CD4-positive, alpha-beta T cell treated with Interleukin-6 at 100 ng/mL for 8 hours (primary cell): ENCODE measurements at places on chromosomes 16 and 17.

- DNase-seq, result no peak
Measured at GRCh38 chr16:3766177-3766576, 48.9 kb upstream of the TRAP1 start.

GRCh38 chr16:85195900-85196772 lies 83.9 kb upstream of the CIBAR2 start:
- DNase-seq, result no peak

DNA sequence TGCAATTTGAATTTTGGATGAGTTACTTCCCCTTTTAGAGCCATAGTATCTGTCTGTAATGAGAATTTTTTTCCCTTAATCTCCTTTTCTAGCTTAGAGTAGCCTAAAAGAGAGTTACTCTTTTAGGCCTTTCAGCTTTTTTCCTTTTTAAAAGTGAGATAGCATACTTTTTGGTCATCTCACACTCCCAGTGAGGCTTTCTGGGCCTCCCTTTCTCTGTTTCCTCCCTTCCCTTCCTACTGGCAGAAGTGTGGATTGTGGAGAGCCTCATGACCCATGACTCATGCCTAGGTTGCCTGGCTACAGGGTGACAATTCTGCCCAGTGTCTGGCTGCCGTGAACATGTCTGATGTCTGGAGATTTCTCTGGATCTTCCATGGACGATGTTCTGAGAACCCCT lies 15.2 kb downstream of the KRT23 start:
- DNase-seq, result no peak

DNA sequence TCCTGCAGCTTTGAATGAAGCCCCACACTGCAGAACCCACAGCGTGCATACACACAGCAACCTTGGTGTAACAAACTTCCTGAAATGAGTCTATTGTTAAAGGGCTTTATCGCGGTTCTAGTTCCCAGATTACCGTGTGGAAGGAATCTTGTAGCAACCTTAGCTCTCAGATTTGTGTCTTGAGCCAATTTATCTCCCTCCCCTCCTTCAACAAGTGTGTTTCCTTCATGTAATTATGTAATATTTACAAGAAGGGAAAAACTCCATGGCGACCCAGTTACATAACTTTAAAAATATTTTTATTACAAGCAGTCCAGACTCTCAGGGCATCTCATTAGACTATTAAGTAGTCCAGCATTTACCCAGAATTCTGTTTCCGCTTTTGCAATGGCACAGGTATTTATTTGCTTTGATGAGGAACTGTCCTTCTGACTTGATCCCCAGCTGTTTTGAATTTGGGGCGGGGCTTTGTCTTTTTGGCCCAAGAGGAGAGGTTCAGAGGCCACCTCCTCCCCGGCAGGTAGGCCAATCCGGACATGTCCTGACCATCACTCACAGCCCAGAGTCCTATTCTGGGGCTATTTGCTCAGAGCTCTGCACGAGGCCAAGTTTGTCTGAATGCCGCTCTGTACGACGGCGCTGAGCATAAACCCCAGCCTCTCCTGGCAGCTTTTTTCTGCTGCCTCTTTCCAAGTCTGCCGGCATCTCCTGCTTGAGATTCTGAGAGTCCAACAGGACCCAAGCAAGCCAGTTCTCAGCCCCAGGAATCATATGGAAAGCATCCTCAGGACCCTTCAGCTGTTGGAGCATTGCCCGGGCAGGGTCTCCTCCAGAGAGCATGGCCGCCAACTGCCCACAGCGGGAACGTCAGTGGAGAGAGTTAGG lies 35.6 kb downstream of the CLEC16A start:
- DNase-seq, result no peak

DNA sequence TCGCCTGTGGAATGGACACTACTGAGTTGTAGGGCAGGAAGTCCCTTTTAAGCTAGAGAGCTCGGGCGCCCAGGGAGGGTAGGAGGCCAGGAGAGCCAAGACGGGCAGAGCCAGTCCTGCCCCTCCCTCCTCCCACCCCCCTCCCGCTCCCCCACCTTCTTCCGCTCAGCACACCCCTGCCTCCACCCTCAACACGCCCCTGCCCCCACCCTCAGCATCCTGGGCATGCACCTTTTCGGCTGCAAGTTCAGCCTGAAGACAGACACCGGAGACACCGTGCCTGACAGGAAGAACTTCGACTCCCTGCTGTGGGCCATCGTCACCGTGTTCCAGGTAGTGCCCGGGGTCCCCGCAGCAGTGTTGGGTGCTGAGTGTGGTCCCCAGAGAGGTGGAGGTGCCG lies 18.3 kb downstream of the TPSG1 start:
- DNase-seq, result peak; percentile 38

- DNase-seq, result no peak
Measured at GRCh38 chr16:68083239-68083781, 1.9 kb upstream of the NFATC3 start.

- no peak for DNase-seq
Measured at GRCh38 chr16:79276501-79276900, 324.0 kb downstream of the MAF start.

DNA sequence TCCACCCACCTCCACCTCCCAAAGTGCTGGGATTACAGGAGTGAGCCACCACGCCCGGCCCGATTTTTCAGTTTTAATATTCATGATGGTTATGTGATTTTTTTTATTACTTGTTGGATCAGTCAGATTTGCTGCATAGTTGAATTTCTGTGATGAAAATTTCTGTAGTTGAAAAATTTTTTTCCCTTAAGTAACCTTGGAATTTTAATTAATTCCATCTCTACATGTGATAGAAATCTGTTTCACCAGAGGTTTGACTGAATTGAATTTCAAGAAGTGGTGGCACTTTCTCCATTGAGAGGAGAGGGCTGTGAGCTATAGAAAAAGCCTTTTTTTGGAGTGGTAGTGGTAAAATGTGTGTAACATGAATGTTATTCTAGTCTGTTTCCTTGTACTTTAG lies 24.7 kb downstream of the WIPF2 start:
- no peak for DNase-seq

GRCh38 chr17:4232168-4232813 lies 31.5 kb downstream of the ANKFY1 start:
- no peak for DNase-seq
